ENCODE measurements at places on chromosomes 6 and 20.

DNA sequence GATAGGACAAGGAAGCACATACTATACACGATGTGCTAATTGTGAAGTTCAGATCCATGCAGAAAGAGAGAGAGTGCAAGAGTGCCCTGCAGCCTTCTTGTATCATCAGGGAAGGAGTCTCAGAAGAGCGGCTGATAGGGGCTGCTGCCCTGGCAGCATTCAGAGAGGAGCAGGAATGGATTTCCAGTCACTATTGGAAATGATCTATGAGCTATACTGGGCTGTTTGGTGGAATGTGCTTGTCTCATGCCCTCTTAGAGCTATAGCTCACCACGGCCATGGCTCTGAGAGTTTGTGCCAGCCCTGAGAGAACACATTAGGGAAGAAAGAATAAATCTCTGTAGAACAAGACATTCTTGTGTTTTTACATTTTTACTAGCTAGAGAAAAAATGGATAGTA is 212.6 kb upstream of the RAB32 start:
- no peak for DNase-seq

DNA sequence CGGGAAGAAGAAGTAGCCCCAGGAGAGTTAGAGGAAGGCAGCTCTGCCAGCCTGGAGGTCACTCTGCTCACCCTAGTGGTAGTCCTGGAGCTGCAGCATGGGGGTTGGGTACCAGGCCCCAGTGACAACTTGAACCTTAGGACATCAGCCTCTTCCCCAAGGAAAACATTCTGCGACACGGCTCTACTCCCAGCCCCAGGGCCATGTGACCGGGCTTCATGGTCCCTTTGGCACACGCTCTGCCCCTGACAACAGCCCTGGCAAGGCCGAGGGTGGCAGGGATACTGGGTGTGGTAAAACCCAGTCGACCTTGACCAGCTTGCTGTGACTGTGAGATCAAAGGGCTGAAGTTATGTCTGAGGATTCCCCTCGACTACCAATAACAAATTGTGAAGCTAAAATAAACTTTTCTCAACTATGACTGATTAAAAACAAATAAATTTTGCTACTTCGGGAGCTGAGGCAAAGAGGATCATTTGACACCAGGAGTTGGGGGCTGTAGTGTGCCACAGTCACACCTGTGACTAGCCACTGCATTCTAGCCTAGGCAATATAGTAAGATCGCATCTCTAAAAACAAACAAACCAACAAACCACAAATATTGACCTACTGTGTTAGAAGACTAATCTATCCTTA is 24.4 kb upstream of the ARID1B start:
- DNase-seq, result peak; percentile 75

DNA sequence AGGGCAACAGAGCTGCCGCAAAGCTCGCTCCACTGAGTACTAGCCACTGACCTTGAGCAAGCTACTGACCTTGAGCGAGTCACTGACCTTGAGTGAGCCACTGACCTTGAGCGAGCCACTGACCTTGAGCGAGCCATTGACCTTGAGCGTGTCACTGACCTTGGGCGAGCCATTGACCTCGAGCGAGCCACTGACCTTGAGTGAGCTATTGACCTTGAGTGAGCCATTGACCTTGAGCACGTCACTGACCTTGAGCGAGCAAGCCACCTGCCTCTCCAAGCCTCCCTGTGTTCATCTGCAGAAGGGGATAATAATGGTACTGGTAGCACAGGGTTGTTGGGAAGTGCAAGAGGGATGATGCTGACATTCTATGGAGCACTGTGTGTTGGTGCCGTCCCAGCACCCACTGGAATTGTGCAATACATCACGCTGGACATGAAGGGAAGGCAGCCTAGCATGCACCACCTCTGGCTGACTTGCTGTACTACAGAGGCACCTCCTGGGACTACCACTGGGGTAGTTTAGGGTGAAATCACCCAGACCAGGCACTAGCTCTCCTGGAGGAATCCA is 60.2 kb downstream of the CTCFL start:
- peak; percentile 19 for DNase-seq

DNA sequence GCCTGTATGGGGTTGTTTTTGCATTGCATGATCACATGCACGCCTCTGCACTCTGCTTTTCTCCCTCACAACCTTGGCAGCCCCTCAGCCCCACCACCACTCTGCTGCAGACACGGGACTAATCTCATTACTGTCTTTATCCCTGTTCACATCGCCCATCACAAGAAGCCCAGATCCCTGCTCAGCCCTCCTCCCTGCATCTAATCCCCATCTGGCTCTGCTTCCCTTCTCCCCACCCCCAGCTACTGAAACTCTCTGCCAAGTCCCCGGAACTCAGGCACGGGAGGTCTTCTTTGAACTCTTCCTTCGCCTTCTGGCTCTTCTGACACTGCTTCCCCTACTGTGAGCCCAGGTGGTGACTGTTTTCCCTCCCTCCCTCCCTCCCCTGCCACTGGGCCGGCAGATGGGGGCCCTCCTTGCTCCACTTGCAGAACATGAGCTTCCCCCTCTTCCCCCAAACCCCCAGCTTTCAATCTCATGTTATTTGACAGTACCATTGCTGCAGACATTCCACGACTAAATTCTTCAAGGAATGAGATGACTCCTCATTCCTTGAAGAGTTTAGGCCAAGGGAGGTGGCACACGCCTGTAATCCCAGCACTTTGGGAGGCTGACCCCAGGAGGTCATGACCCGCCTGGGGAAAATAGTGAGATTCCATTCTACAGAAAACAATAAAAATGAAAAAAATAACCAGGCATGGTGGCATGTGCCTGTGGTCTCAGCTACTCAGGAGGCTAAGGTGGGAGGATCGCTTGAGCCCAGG is 21.9 kb upstream of the TULP1 start:
- DNase-seq, result no peak

GRCh38 chr6:158759966-158760617 is 59.1 kb downstream of the EZR start:
- DNase-seq, result no peak

Measured in kidney tubule cell (primary cell).